ENCODE measurements at places on chromosomes 2 and 18.

- no peak for DNase-seq
These were observed 565.7 kb upstream of the ZEB2 start for GRCh38 chr2:145085612-145086011.

GRCh38 chr2:52465287-52465686, 1302.3 kb upstream of the CHAC2 start:
- DNase-seq, result no peak

- DNase-seq, result peak; percentile 58
These were observed 44.6 kb downstream of the FAM124B start for GRCh38 chr2:224357098-224357901.

GRCh38 chr2:155266109-155266508, 567.6 kb downstream of the KCNJ3 start:
- DNase-seq, result no peak

- DNase-seq, result no peak
These were observed 32.4 kb upstream of the ATL2 start for GRCh38 chr2:38409156-38410102.

DNA sequence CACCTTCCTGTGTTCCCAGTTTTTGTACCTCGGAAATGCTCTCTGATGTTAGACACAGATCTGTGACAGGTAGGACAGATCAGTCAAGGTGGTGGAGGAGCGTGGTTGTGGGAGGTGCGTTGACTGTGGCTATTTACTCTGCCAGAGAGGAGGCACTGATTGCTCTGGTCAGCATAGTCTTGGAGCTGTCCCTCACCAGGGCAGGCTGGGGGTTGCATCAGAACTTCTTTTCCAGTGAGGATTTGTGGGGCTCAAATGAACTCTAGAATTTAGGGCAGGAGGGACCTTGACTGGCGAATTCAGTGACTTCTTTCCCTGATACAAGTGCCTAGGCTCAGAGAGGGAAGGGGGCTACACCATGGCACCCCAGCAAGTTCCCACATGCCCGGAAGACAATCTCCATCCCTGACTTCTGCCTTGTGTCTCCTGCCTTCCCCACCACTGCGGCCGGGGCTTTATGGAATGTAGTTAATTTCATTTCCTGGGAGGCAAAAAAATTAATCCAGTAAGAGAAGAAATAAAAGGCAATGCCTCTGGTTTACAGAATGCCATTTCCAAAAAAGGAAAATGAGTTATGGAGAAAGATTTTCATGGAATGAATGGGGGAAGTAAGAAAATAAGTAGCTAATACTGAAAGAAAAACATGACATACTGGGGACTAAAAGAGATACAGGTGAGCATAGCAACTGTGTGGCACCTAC, 26.1 kb downstream of the NIFK start:
- DNase-seq, result no peak

DNA sequence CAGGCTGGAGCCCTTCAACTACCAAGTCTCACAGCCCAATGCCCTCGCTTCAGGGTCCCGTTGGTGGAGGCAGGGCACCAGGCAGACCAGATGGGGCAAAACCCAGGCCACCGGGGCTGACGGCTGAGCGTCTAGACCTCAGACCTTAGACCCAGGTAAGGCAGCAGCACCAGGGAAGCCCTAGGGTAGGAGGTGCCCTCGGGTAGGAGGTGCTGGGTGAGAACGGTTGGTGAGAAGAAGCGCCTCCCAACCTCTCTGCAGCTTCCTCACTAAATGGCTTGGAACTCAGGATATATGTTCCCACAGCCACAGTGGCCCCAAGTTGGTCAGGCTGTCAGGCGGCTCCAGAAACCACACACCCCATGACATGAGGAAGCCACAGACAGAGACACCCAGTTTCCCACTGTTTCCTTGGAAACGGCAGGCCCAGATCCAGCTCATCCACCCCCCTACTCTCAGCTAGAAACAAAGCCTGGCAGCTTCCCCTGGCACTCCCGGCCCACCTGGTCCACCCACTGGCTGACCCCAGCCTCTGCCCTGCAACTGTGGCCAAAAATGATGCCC, 13.1 kb upstream of the MLPH start:
- DNase-seq, result no peak

GRCh38 chr18:49858309-49859020, 45.1 kb upstream of the ACAA2 start:
- DNase-seq, result peak; percentile 60

DNA sequence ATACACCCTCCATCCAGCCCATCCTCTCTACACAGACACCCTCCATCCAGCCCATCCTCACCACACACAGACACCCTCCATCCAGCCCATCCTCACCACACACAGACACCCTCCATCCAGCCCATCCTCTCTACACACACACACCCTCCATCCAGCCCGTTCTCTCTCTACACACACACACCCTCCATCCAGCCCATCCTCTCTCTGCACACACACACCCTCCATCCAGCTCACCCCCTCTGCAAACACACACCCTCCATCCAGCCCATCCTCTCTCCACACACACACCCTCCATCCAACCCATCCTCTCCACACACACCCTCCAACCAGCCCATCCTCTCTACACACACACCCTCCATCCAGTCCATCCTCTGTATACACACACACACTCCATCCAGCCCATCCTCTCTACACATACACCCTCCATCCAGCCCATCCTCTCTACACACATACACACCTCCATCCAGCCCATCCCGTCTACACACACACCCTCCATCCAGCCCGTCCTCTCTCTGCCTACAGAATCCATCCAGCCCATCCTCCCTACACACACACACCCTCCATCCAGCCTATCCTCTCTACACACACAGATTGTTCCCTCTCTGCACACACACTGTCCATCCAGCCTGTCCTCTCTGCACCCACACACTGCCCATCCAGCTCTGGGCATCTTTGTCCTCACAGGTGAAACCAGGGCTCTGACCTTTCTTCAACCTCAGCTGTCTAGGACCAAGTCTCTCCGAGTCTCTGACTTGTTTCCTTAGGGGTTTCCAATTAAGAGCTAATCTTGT, 81.2 kb downstream of the EIPR1 start:
- DNase-seq, result no peak

- DNase-seq, result peak; percentile 25
These were observed 33.1 kb upstream of the MBP start for GRCh38 chr18:77165503-77166188.

- no peak for DNase-seq
These were observed 11.2 kb downstream of the MAB21L4 start for GRCh38 chr2:240884745-240885144.

DNA sequence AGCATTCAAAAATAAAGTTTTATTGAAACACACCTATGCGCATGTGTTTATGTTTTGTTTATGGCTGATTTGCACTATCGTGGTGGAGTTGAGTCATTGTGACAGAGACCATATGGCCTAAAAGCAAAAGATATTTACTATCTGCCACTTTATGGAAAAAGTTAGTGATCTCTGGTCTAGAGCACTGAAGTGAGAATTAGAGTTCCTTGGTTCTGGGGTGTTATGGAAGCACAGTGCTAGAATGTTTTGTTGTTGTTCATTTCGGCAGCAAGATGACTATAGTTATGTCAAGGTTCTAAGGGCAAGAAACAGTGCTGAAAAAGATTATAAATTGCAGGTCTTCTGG, 416.5 kb downstream of the SLC4A3 start:
- DNase-seq, result peak; percentile 70

- no peak for DNase-seq
These were observed 203.9 kb upstream of the PIK3C3 start for GRCh38 chr18:41751161-41751560.

- no peak for DNase-seq
These were observed 10.1 kb downstream of the DPP4 start for GRCh38 chr2:162063899-162064298.

- DNase-seq, result no peak
These were observed 64.0 kb upstream of the MCFD2 start for GRCh38 chr2:46979571-46979979.

DNA sequence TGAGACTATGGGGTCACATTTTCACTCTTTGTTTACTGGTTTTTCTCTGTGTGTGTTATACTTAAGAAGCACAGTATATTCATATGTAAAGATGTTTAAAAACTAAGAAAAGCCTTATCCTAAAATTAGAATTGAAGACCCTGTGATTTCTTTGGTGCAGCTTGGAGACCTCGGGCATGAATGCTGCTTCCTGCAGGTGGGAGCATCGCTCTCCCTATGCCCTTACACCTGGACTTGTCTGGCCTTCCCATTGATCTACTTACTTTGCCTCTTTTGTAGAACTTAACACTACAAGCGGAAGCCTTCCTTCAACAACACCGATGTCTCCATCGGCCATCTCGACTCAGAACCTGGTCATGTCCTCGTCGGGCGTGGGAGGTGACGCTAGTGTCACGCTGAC, 114.5 kb downstream of the ZNF236 start:
- no peak for DNase-seq

GRCh38 chr18:37937287-37937686, 371.7 kb upstream of the CELF4 start:
- DNase-seq, result no peak

- DNase-seq, result no peak
These were observed 339.2 kb downstream of the ARHGAP15 start for GRCh38 chr2:143468341-143468888.

DNA sequence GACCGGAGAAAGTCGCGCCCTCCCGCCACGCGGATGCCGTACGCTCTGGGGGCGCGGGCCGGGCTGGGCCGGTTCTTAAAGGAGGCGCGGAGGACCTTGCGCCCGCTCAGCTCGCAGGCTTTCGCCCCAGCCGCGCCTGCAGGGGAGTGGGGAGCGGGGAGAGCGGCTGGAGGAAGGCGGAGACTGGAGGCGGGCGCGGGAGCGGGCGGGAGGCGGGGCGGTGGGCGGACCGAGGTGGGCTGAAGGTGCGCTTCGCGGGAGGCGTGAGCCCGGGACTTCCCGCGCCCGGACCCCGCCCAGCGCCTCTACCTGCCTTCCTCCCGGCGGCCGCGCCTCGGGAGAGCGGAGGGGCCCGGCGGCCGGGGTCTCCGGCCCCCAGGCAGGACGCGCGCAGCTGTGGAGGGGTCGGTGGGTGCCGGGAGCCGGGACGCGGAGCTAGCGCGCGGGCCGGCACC, at the start of gene ADRA2B:
TSS of gene ADRA2B (minus strand) at position 148 of the 455 bp plus-strand sequence. CDS start 422 bp downstream, outside the sequence.
- DNase-seq, result no peak
